MG63 (cell line): ENCODE measurements at places on chromosomes 5 and 9. TPM values are rescaled to one million over a fixed set of nuclear protein-coding genes. Genes with fewer than 3 reads are reported as not detected.

DNA sequence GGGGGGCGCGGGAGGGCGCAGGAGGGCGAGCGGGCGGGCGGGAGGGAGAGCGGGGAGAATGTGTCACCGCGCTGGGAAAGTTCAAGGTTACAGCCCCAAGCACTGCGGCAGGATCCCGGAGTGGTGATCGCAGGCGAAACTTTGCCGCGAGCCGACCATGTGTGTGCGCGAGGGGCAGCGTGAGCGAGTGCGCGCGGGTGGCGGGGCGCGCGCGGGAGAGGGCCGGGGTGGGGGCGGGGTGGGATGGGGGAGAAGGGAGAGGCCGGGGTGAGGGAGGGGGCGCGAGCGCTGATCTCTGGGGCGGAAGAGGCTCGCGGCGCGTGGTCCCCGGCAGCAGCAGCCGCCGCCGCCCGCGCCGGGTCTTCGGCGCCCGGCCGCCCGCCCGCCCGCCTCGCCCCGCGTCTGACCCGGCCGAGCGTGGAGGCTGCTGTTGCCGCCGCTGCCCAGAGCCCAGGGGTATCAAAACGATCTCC, at the start of gene NFIB:
Gene NFIB (minus strand): TSS at position 191 of the 473 bp plus-strand sequence. CDS start 630 bp downstream, outside the sequence.
- DNase-seq: peak; percentile 100

GRCh38 chr5:55344392-55344992, 36.7 kb downstream of the MTREX start:
- peak; percentile 41 for DNase-seq

GRCh38 chr5:113103330-113103729, 126.7 kb downstream of the DCP2 start:
- DNase-seq: no peak

GRCh38 chr5:66891184-66891925, 295.2 kb downstream of the MAST4 start:
- no peak for DNase-seq

- no peak for DNase-seq
Observed at GRCh38 chr5:111432883-111433536, 79.3 kb downstream of the STARD4 start.

DNA sequence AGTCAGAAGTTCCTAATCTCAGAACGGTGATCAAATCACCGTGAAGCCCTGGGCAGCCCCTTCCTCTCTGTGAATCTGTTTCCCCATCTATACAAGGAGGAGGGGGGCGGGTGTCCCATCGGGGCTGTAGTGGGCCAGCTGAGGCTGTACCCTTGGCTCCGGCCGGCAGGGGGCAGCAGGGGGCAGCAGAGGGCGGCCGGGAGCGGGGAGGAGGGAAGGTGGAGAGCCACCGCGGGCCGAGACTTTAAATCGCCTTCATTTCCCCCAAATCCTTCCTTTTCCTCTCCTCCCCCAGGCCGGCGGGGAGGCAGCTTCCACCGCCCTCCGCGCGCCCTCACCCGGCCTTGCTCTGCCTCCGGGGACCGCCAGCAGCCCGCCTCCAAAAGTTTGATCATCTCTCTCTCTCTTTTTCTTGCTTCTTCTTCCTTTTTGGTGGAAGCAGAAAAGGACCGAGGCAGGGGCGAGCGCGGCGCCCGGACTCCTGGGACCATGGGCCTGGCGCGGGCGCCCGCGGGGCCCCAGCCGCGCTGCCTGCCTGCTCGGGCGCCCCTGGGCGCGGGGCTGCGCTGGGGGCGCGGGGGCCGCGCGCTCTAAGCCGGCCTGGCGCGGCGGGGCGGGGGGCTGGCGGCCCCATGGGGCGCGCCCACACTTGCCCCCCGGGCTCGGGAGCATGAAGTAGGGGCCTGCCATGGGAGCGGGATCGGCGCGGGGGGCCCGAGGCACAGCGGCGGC, at the start of gene COL27A1:
Gene COL27A1 (plus strand): TSS at position 275 of the 732 bp plus-strand sequence. CDS start 414 bp downstream, at position 689.
- DNase-seq: peak; percentile 81

DNA sequence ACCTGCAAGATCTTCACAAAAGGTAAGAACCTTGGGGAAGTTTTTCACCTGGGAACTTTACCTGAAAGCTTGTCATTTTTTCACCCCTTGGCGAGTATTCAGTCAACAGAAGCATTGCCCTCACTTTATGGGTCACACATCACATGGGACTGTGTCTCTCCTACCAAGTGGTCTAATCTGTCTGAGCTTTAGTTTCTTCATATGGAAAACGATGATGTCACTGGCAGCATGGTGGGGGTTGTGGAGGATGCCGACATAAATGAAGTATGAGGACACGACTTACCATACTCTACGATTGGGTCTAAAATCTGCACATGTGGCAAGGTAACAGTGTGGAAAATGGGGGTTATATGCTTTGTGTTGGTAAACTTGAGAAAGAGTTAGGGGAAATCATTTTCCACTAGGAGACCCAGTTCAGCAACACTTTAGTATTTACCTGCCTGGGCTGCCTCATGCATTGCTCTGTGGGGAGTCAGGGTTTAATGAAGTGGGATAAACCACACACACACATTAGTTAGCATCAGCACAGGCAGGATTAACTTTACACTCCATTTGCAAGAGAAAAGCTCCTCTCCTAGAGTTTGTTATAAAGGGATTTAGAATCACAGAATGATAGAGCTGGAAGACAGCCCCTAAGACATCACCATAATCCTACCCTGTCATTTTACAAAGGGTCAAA, 19.8 kb upstream of the PAX5 start:
- no peak for DNase-seq

- DNase-seq: no peak
Observed at GRCh38 chr9:92707530-92707929, 37.6 kb upstream of the IPPK start.

- DNase-seq: no peak
Observed at GRCh38 chr5:93819668-93820067, 78.3 kb upstream of the POU5F2 start.

- no peak for DNase-seq
Observed at GRCh38 chr5:77305222-77305846, 94.9 kb downstream of the PDE8B start.

- peak; percentile 48 for DNase-seq
Observed at GRCh38 chr5:159051421-159052282, 48.1 kb downstream of the EBF1 start.

GRCh38 chr5:16666130-16666882, 49.5 kb upstream of the RETREG1 start:
- no peak for DNase-seq

DNA sequence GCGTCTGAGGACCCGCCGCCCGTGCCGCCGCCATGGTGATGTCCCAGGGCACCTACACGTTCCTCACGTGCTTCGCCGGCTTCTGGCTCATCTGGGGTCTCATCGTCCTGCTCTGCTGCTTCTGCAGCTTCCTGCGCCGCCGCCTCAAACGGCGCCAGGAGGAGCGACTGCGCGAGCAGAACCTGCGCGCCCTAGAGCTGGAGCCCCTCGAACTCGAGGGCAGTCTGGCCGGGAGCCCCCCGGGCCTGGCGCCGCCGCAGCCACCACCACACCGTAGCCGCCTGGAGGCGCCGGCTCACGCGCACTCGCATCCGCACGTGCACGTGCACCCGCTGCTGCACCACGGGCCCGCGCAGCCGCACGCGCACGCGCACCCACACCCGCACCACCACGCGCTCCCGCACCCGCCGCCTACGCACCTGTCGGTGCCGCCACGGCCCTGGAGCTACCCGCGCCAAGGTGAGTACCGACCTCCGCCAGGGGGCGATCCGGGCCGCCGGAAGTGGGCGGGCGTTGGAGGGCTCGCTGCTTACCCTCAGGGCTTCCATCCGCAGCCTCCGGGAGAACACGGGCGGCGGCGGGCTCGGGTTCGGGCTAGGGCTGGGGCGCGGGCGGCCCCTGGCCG, 8.5 kb downstream of the PRR7 start:
- no peak for DNase-seq

GRCh38 chr5:160621526-160621925, 199.9 kb downstream of the PTTG1 start:
- DNase-seq: no peak

DNA sequence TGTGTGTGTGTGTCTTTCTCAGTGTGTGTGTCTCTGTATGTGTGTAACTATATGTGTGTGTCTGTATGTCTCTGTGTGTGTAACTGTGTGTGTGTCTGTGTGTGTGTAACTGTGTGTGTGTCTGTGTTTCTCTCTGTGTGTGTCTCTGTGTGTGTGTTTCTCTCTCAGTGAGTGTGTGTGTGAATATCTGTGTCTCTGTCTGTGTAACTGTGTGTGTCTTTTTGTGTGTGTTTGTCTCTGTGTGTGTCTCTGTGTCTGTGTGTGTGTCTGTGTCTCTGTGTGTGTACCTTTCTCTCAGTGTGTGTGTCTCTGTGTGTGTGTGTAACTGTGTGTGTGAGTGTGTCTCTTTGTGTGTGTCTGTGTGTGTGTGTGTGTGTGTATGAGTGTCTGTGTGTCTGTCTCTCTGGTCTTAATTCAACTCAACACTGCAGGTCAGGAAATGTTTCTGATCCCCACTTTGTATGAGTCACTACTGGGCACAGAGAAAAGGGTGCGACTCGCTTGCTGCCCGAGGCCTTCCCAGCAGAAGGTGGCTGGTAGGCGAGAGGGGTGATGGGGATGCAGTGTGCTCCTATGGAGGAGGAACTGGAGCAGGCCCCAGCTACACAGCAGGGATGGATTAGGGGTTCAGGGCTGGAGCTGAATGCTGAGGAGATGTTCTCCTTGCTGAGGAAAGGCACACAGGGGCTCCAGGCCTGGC, 52.1 kb downstream of the NSG2 start:
- DNase-seq: peak; percentile 75

- DNase-seq: peak; percentile 62
Observed at GRCh38 chr9:83209188-83209731, 146.3 kb upstream of the RASEF start.

DNA sequence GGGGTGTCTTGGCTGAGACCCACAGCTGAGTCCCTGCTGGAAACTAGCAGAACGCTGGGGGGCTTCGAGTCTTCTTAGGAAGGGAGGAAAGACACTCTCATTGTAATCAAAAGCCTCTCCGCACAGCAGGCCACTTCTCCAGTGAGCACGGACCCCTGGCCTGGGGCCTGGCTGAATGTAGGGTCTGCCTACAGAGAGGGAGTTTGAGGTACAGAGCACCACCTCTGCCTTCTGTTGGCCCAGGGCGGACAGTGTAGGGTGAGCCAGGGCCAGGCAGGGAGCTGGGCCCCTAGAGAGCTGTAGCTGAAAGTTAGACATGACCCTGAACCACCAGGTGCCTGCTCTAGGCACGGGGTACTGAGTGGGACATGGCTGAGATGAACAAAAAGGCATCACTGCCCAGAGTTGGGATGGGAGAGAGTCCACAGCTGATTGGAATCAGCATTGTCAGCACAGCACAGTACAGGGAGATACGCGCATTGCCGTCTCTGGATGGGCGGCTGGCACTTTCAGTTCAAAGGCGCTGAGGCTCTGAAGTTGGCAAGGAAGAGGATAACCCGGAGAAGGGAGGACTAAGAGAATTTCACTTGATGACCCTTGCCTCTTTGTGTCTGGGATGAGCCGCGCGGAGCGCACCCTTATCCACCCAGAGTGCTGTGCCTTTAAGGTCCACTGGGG, 363 bp upstream of the SLC25A48 start:
- no peak for DNase-seq

- DNase-seq: no peak
Observed at GRCh38 chr9:132798817-132799790, 79.0 kb downstream of the AK8 start.

- peak; percentile 70 for DNase-seq
Observed at GRCh38 chr5:124649491-124650146, 96.8 kb downstream of the ZNF608 start.

Gene BTNL8
- not detected in 2 replicates for total RNA-seq

Gene CTXN3
- total RNA-seq: not detected in 2 replicates

Gene OXCT1
- 30.0 and 39.0 TPM in 2 replicates for total RNA-seq

Gene RGS7BP
- not detected in 2 replicates for total RNA-seq

Gene PLAC8L1
- total RNA-seq: not detected in 2 replicates

Gene RRAGA
- 253 and 254 TPM in 2 replicates for total RNA-seq

Gene AGXT2
- total RNA-seq: not detected in 2 replicates

Gene FAM120A
- 37.9 and 44.1 TPM in 2 replicates for total RNA-seq

Gene NDST1
- total RNA-seq: 101 and 142 TPM in 2 replicates
